ENCODE measurements at places on chromosomes 13 and 19.

DNA sequence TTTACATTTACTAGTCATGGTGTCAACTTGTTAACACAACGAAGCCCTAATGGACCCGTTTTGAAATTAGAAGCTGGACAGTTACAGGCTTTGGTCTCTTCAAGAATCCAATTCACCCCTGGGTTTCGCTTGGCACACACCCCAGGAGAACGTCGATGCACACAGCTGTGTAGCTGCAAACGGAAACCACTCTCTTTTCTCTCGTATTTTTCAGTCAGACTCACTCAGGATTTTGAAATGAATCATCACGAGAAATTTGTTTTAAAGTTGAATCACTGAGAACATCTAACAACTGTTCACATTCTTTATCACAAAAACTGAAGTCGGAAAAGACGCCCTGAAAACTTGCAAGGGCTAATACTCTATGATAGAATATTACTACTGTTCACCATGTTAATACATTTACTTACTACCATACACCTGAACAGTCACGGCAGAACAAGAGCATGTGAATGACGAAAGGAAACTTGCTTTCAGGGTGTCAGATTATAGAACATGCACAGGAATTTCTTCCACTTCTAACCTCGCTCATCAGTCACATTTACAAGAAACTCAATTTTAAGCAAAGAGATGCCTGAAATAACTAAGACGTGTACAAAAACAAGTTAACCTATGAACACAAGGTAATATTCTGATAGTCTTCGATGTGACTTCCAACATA, 4.7 kb downstream of the PNMA8A start:
- no peak for DNase-seq

DNA sequence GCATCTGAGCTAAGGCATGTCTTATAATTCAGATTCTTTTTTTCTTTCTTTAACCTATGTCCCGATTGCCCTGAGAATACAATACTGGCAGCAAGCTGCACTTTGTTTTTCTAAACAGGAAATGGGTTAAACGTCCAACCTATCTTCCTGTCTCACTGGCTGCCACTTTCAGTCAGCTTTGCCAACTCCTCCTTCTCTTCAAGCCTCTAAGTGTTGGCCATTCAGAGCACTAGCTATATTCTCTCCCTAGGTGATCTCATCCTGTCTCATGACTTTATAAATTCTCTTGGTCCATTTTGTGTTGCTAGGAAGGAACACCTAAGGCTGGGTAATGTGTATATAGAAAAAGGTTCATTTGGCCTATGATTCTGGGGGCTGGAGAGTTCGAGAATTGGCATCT, 109.5 kb upstream of the TSC22D1 start:
- DNase-seq: no peak

DNA sequence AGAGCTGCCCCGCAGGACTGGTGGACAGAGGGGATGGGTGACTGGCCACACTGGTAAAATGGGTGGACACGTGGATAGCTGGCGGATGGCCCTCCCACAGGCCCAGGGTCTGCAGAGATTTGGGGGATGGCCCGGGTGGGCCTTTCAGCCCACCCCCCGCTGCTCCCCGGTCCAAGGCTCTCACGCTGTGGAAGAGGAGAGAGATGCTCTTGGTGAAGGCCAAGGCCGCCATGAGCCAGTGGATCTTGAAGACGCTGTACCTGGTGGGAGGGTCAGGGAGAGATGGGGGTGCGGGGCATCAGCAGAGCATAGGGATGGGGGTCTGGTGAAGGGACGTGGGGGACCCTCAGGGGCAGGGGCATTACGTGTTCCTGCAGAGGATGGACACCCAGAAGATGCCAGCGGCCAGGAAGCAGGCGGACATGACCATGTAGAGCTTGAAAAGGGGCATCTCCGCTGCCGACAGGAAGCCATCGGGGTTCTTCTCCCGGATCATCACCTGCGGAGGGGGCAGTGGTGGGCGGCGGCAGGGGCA, 4.5 kb downstream of the GPR108 start:
- DNase-seq: no peak

- no peak for DNase-seq
Observed at GRCh38 chr13:99572921-99573320, 71.6 kb downstream of the TM9SF2 start.

GRCh38 chr19:34936184-34936583, 9.5 kb downstream of the ZNF30 start:
- DNase-seq: no peak

- DNase-seq: no peak
Observed at GRCh38 chr13:107650081-107650701, 565.1 kb downstream of the LIG4 start.

GRCh38 chr13:111573801-111574200, 253.4 kb downstream of the TEX29 start:
- DNase-seq: no peak

DNA sequence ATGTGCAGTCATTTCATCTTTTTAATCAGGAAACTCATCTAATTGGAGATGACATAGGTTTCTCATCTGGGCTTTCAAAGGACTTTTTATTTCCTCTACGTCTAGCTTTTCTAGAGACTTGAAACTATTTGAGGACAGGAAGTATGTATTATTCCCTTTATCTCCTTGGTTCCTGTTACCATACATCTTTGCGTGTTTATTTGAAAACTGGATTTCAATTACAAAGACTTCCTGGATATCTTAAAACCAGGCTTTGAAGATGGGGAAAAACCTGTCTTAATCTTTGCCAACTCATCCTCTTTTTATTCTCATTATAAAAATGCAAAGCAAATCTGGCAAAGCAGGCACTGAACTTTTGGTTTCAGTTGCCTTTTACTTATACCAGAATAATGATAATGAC, 130.5 kb downstream of the LMO7 start:
- no peak for DNase-seq

GRCh38 chr19:7265963-7266362, 28.3 kb downstream of the INSR start:
- no peak for DNase-seq

GRCh38 chr19:53333066-53333462, 485 bp upstream of the ZNF845 start:
- no peak for DNase-seq

GRCh38 chr13:48629277-48629676, 24.5 kb upstream of the CYSLTR2 start:
- no peak for DNase-seq

DNA sequence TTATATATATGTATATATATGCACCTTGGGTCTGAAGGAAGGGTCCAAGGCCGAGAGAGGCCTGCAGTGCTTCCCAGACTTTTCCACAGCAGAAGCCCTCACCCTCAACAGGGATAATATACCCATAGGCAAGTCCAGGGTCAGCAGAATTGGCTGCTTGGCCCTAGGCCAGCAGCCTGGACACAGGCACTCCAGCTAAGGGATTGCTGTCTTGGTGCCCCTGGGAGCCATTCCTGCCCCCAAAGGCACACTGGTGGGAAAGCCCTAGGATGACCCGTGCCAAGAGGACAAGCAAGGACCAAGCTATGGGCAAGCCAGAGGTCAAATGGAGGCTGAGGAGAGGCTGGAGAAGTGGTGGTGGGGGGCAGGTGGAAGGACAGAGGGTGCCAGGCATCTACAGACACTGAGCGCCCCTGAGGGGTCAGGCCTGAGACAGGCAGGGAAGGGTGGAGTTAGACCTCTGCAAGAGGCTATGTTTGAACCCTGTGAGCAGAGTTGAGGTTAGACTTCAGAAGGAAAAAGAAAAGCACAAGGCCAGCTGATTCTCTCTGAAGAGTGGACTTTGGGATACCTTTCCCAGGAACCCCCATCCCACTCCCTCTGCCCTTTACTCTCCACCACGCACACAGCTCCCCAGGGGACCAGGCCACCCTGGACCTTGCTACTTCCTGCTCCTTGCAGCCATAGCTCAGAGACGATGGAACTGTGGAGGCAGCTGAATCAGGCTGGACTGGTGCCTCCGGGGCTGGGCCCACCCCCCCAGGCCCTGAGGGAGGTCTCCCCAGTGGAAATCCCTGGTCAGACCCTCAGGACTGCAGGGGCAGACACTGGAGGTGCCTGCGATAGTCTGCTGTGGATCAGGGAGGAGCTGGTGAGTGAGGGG, at the start of gene ERICH4:
Gene ERICH4, plus strand, starts transcription at position 684 of the 883 bp plus-strand sequence. Its CDS starts 14 bp downstream, at position 698.
- no peak for DNase-seq

DNA sequence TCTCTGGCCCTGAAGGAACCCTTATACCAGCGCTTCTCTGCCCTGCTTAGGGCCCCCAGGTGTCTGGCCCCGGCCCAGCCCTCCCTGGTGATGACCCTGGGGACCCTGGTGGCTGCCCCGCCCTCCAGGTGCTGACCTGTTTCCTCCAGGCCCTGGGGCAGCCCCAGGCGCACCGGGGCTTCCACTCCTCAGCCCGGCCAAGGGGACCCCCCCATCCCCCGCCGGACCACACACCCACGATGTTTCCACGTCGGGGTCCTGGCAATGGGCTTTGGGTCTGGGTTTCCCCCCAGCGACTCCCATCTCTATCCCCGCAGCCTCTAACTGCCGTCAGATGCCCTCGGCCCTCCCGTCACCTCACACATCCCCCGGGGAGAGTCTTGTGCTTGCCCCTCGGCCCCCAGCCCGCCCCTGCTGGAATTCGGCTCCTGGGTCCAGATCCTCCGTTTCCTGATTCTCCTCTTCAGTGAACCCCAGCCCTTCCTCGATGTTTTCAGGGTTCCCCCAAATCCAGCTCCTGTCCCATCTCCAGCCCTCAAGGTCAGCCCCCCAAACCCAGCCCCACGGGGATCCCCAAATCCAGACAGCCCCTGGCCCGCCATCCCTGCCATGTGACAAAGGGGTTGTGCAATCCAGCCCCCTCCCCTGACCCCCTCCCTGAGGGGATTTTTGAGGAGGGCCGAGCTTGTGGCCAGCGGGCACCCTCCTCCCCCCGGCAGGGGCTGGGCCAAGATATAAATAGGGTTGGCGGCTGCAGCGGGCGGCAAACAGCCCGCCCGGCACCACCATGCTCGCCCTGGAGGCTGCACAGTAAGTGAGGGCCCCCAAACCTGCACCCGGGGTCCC, at the start of gene SPIB:
Gene SPIB, plus strand, starts transcription at position 763 of the 846 bp plus-strand sequence. Its CDS starts 25 bp downstream, at position 788.
- no peak for DNase-seq

DNA sequence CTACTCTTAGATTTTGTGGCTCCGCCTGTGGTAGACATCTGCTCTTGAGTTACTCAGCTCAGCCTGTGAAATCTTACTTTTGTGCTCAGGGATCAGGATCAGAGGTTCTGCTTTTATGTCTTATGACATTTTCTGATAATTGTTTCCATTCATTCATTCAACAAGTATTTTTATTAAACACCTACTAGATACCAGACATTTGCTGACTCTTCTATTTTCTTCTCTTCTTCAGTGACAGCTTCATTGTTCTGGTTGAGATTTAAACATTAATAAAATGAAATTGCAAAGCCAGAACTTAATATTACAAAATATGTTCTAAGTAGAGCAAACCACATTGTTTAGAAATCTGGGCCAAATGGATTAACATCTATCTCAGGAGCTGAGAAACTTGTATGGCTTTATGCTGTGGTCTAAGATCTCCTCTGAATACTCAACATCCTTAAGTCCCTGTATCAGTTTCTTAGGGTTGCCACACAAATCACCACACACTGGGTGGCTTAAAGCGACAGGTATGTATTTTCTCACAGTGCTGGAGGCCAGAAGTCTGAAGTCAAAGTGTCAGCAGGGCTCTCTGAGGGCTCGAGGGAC, 15.8 kb upstream of the MICU2 start:
- no peak for DNase-seq

DNA sequence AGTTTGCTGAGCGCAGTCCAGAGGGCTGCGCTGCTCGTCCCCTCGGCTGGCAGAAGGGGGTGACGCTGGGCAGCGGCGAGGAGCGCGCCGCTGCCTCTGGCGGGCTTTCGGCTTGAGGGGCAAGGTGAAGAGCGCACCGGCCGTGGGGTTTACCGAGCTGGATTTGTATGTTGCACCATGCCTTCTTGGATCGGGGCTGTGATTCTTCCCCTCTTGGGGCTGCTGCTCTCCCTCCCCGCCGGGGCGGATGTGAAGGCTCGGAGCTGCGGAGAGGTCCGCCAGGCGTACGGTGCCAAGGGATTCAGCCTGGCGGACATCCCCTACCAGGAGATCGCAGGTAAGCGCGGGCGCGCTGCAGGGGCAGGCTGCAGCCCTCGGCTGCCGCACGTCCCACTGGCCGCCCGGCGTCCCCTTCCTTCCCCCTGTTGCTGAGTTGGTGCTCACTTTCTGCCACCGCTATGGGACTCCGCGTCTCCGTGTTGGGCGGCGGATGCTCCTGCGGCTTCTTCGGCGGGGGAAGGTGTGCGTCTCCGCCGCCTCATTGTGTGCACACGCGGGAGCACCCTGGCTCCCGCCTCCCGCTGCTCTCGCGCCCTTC, 772 bp downstream of the GPC6 start:
- DNase-seq: peak; percentile 63

GRCh38 chr13:59088716-59089115, 1075.0 kb downstream of the DIAPH3 start:
- no peak for DNase-seq

GRCh38 chr19:55079400-55080038, 3.9 kb downstream of the EPS8L1 start:
- DNase-seq: no peak

GRCh38 chr19:7978179-7978825, 27.1 kb downstream of the ELAVL1 start:
- DNase-seq: no peak

DNA sequence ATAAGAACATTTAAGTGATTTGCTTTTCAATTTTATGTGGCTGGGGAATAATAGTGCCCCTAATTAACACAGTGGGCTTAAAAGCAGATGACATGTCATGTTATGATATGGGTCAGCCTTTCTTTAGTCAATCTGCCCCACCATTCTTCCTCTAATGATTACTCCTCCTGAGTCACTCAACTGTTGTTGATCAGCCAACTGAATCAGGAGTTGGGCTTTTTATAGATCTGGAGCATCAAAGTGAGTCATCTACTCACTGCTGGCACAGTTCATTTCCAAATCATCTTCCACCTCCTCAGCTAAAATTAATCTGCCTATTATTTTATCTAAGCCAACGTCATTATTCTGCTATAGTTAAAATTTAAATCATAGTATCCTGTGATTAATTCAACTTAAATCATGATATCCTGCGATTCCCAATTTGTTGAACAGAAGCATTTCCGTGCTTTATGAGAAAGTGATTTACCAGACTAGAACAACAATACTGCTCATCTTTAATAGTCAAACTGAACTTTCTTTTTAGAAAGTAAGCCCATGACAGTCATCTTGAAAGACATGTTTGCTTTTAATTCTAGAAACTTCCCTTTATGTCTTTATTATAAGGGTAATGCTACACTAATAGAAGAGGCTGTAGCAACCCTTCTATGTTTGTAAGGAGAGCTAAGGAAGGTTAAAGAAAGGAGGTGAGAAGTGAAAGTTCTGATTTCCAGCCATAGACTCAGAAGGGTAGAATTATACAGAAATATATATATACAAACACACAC, 551.4 kb downstream of the TBC1D4 start:
- no peak for DNase-seq

- DNase-seq: peak; percentile 75
Observed at GRCh38 chr13:113022745-113023574, 53.9 kb downstream of the MCF2L start.

DNA sequence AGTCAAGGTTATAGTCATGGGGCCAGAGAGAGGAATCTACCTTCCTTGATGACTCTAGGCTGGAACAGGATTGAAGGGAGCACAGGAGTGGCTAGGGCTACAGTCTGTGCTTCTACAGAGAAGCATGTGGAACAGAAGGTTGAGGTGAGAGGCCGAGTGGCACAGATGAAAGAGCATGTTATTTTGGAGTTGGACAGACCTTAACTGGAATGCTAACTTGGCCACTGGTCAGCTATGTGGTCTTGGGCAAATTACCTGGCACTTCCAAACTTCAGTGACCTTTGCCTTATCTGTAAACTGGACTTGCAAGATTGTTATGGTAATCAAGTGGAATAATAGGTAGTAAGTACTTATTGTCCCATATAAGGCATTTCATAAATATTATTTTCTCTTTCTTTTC, 252.7 kb downstream of the KCNRG start:
- DNase-seq: no peak

All from NCI-H2227 treated with DMSO at 0.1 percent for 48 hours (cell line).